ENCODE measurements at places on chromosomes 11 and 22. TPM values are rescaled to one million over a fixed set of nuclear protein-coding genes. Genes with fewer than 3 reads are reported as not detected.

- no peak overlapping the region for H3K4me3 ChIP-seq
- no peaks in the 10 kb centered on the region for H3K4me1 ChIP-seq
- no peaks in the 10 kb centered on the region for H3K36me3 ChIP-seq
These were observed 88.4 kb downstream of the GRIK4 start for GRCh38 chr11:120599816-120600420.

DNA sequence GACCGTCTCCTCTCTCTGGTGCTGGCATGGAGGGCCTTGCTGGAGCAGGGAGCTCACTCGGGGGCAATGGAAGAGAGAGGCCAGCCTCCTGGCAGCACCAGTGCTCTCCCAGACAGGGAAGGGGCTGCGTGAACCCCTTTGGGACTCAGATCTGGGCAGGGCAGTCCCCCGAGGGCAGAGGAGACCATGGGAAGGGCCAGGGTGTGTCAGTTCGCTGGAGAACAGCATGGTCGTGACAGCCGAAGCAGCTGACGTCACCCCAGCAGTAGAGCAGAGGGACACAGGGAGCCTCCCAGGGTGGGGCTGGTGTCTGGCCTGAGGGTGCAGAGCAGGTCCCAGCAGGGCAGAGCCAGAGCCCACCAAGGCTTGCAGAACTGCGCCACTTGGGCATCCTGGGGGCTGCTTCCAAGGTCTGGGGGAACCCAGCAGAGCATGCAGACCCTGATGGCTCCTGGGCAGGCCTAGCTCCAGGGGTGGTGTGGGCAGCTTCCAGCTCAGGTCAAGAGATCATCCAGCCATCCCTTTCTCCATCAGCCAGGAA lies 71.0 kb upstream of the KCNQ1OT1 start:
- no peak for DNase-seq
- peaks cover 3% of the 10 kb centered on the region for H3K27me3 ChIP-seq
- no peaks in the 10 kb centered on the region for H3K4me1 ChIP-seq

- H3K36me3 ChIP-seq: no peaks in the 10 kb centered on the region
- no peak overlapping the region for H3K27ac ChIP-seq
- no peak overlapping the region for H3K4me3 ChIP-seq
- H3K27me3 ChIP-seq: no peaks in the 10 kb centered on the region
- peaks cover 8% of the 10 kb centered on the region for H3K4me1 ChIP-seq
These were observed 89.4 kb upstream of the DRD2 start for GRCh38 chr11:113564527-113565130.

GRCh38 chr11:84817998-84818397 lies 809.1 kb downstream of the DLG2 start:
- DNase-seq: no peak
- H3K27ac ChIP-seq: no peak overlapping the region
- no peak overlapping the region for H3K4me3 ChIP-seq
- H3K4me1 ChIP-seq: no peaks in the 10 kb centered on the region

GRCh38 chr22:31244046-31244942 lies 32.2 kb downstream of the LIMK2 start:
- H3K4me3 ChIP-seq: no peak overlapping the region
- H3K4me1 ChIP-seq: peaks cover 53% of the 10 kb centered on the region
- peak; percentile 63 for DNase-seq
- H3K36me3 ChIP-seq: no peaks in the 10 kb centered on the region
- peak overlapping the region; percentile 77 for H3K27ac ChIP-seq

- H3K27me3 ChIP-seq: no peaks in the 10 kb centered on the region
- no peaks in the 10 kb centered on the region for H3K36me3 ChIP-seq
- H3K27ac ChIP-seq: no peak overlapping the region
- no peaks in the 10 kb centered on the region for H3K4me1 ChIP-seq
- H3K4me3 ChIP-seq: no peak overlapping the region
These were observed 7.1 kb downstream of the CD44 start for GRCh38 chr11:35146074-35146521.

DNA sequence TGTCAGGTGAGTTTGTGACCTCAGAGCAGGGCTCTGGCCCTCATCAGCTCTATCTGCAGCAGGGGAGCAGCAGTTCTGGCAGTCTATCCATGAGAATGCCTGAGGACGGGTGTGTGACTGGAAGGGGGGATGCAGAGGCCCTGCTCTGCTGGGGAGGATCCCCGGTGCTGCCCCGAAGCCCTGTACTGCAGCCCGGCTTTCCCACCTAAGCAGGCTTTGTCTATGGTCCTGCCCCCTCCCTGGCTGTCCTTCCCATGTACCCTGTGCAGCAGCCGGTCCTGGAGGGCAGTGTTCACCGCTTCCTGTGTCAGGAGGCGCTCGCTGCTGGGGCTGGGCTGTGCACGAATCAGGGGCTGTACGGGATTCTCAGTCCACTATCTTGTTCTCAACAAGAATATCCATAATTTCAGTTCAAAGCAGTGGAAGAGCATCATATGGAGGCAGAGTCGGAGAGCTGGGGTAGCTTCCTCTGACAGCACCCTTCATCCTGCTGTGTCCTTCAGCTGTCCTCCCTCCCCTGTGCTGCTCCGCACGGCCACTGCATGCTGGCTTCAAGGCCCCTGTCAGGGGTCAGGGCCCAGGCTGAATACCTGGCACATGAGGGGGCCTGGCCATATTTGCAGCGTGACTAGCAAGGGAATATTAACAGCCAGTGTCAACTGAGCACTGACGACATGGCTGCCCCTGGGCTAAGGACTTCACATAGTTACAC lies 125.2 kb downstream of the CTTN start:
- no peak for DNase-seq
- H3K27me3 ChIP-seq: no peaks in the 10 kb centered on the region
- no peak overlapping the region for H3K27ac ChIP-seq
- H3K36me3 ChIP-seq: no peaks in the 10 kb centered on the region

TMPRSS6 gene
- 43.3 TPM for total RNA-seq

PGGHG gene
- total RNA-seq: 12.0 TPM

HARBI1 gene
- 4.5 TPM for total RNA-seq

CARD10 gene
- total RNA-seq: 19.1 TPM
